Stimulated activated CD4-positive, alpha-beta T cell treated with anti-CD3 and anti-CD28 coated beads, Interleukin-1b, Interleukin-23, amount 100 ng/mL, for 48 hours (primary cell): ENCODE measurements at places on chromosomes 3 and 15.

DNA sequence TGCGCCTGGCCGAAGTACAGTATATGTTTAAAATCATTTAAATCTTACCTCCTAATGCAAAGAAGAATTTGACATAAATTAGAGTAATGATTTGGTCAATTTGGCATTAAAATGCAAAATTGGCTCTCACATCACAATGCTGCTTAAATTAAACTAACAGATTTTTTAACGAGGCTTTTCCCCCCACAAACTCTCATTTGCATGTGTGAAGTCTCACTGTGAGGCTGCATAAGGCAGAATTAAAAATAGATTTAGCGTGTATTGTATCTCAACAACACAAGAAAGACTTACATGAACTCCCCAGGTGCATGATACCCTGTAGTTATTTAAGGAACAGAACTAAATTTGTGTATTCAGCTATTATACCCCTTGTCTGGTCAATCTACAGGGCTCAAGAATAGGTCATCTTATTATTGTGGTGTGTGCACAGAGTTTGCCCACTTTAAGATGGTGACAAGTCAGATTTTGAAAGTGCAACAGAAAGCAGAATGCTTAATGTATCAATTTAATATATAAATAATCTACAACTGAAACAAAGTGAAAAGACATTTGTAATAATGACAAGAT lies 897.9 kb downstream of the EPHA3 start:
- DNase-seq: no peak

- no peak for DNase-seq
Observed at GRCh38 chr3:145953316-145953715, 207.7 kb downstream of the PLOD2 start.

DNA sequence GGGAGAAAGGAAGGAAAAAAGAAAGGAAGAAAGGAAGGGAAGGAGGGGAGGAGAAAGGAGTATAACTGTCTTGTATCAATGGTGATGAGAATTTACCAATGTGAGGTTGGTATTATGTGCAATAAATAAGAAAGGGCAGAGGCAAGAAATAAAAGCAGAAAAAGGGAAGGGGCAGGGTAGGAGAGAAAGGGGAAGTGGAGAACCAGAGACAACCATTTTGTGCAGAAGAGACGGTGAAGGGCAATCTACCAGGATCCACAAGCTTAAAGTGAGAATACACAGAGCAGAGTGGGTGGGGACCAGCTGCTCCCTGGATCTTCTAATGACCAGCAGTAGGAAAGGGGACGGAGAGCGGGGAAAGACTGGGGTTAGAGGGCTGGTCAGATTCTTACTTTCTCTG lies 106.9 kb upstream of the SLCO2A1 start:
- no peak for DNase-seq

- no peak for DNase-seq
Observed at GRCh38 chr3:128282380-128283196, 129.3 kb downstream of the EEFSEC start.

DNA sequence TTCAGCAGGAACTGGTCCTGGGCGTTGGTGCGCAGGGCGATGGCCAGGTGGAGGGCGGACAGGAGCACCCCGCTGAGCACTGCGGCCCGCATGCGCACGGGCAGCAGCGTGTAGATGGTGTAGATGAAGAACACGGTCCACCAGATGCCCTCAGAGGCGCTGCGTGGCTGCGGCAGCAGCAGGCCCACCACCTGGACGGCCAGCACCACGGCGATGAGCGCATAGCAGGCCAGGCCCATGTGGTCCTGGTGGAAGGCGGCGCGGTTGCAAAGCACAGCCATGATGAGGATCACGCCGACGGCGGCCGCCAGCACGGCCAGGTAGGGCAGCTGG lies 1.5 kb downstream of the ADCY5 start:
- DNase-seq: no peak

GRCh38 chr3:179189759-179190158 lies 41.6 kb downstream of the PIK3CA start:
- DNase-seq: no peak

- no peak for DNase-seq
Observed at GRCh38 chr3:172118019-172118418, 78.6 kb downstream of the FNDC3B start.

DNA sequence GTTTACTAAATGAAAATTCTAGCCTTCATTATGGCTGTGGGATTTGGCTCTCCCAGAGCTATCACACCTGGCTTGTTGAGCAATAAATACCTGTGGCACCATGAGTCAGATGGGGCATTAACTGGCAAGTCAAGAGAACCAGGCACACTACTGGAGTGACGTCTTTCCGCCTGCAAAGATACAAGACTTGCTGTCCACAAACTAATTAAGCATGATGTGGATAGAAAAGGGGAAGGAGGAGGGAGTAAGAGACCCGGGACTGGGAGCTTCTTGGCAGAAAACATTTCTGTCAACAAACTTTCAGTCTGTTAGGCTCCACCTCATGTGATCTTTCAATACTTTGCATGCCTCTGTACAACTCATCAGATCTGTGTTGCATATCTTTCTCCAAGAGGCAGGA lies 56.5 kb downstream of the CLDN1 start:
- DNase-seq: no peak

GRCh38 chr15:83320844-83321243 lies 36.4 kb upstream of the BNC1 start:
- no peak for DNase-seq
